ENCODE measurements at places on chromosomes 12 and 14.

DNA sequence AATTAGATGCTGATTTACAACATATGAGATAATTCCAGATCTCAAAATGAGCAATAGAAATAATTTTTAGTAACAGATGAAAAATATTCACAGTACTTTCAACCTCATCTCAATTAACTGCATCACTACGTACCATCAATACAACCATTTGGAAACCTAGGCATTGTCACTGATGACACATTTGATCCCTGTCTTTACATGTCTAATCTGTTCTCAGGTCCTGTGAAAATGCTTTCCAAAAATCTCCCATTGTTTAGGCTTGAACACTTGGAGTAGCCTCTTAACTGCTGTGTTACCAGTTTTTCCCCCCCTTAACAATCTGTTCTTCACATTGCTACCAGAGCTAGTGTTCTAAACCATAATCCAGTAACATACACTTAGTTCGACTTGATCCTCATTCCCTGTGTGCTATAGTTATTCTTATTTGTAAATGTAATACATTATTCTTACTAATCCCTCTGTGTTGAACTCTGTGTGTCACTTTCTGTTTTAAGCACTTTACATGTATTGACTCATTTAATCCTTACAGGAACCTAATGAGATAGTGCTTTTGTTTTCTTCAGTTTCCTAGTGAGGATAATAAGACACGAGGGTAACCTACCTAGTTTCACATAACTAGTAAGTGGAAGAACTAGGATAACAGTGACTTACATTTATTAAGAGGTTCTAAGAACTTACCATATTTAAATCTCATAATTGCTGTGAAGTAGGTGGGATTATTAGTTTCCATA is 41.7 kb downstream of the LARP4 start:
- no peak for DNase-seq

GRCh38 chr12:115267891-115268290 is 583.9 kb upstream of the TBX3 start:
- DNase-seq: no peak

- no peak for DNase-seq
Measured at GRCh38 chr12:15688838-15689625, 100.2 kb downstream of the EPS8 start.

DNA sequence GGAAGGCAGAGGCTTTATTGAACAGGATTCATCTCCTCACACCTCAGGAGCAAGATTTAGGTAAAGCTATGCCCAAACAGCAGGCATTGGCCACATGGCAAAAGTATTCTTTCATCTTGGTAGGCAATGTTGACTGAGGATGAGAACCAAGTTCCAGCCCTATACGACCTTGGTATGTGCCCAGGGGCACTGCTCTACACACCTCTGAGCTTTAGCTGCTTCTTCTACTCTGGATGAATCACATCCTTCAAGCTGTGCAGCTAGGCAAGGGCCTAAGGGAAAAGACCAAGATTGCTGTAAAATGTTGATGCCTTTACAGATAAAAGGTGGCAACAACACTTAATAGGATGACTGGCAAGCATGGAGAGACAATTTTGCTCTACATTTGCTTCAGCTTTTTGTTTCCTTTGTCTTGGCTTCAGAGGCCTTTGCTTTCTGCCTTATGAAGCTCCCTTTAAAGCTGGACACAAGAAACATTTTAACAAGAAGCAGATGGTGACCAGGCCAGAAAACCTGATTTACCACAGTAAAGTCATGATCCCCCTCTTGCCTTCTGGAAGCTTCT is 183.3 kb upstream of the KITLG start:
- DNase-seq: no peak

- DNase-seq: no peak
Measured at GRCh38 chr12:57929092-57929830, 12.1 kb upstream of the ATP23 start.

DNA sequence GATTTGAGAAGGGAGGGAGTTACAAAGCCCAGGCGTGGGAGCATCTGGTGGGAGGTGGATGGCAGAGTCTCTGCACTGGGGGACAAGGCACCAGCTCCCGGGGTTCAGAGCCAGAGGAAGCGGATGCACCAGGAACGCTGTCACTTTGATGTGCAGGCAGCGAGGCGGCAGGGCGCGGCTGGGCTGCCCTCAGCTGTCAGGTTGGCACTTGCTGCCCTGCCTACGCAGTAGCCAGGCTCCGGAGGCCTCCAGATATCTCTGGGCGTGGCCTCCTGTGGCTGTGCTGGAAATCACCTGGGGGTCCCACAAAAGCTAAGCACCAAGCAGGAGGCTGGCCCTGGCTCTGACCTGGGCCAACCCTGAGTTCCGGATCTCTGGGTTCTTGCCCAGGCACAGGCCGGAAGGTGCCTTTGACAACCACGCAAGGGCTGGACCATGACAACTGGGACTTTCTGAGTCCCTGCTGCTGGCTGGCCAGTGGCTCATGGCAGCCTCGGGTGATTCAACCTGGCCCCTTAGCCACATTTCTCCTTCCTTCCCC is 62.1 kb upstream of the MAP1LC3B2 start:
- DNase-seq: no peak

DNA sequence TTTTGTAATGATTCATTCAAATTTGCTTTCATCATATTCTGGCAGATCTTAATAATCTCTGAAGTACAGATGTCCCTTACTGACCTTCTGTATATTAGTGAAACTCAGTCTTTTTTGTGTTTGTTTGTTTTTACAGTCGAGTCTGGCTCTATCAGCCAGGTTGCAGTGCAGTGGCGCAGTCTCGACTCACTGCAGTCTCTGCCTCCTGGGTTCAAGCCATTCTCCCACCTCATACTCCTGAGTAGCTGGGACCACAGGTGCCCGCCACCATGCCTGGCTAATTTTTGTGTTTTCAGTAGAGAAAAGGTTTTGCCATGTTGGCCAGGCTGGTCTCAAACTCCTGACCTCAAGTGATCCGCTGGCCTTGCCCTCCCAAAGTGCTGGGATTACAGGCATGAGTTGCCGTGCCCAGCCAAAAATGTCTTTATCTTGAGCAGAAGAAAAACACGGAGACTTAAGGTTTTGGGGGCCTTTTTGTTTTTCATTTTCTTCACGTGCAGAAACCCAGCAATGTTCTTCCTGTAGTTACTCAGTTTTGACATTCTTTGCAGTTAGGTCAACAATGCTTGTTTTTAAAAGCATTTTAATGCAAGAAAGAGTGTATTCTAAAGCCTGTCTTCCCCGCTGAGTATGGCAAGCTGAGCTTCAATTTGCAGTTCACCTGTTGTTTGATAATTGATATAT is 79.5 kb downstream of the FAR2 start:
- DNase-seq: no peak

DNA sequence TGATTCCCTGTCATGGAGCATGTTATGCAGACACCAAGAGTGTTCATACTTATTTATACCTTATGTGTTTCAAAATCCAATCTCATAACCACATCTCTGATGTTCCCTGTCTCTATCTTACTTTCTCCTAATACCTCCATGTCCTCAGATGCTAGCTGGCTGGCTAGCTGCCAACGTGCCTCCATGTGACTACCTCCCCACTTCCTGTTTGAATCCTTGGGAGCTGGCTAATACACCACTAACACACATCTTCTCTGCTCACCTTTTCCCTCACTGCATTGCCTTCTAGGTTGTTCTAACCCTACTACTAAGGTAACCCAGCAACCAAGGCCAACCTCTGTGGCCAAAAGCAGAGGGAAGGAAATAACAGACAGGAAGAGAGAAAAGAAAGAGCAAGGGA is 27.3 kb downstream of the TTC5 start:
- DNase-seq: no peak

DNA sequence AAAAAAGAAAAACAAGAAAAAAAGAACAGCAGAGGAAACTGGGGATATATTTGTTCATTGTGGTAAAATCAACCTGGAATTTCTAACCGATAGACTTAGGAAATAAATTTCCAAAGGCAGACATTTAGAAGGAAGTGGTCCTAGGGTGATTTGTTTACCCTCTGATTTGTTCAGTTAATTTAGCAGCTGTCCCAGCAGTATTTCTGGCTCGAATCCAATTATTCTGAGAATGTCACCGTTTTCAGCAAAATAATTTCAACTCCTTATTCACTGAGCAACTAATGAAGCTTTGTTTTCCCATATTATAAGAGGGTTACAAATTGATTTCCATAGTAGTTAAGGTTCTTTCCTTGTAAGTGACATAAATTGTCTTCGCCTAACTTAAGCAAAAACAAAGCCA is 285.2 kb upstream of the SYT10 start:
- no peak for DNase-seq

DNA sequence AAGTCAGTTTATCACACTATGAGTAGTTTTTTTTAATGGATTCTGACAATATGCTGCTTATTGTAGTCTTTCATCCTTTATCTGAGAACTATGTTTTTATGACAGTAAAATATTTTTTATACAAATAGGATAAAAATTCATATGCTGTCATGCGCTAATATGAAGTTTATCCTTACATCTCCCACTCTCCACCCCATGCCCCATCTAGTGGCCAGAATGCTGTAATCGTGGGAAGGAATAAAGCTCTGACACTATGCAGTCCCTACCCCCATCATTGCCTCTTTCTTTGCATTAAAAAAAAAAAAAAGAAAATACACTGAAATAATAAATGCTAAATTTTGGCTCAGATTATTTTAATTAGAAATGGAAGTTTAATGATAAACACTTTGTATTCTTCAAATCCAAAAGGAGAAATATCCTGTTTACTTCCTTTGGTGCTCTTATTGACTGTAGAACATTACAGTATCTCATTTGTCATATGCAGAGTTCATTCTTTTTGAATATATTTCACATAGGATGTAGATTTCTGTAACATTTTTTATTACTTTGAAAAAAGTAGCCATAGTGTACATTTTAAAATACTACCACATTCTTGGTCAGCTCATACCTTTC is 145.9 kb upstream of the SLCO1C1 start:
- no peak for DNase-seq

DNA sequence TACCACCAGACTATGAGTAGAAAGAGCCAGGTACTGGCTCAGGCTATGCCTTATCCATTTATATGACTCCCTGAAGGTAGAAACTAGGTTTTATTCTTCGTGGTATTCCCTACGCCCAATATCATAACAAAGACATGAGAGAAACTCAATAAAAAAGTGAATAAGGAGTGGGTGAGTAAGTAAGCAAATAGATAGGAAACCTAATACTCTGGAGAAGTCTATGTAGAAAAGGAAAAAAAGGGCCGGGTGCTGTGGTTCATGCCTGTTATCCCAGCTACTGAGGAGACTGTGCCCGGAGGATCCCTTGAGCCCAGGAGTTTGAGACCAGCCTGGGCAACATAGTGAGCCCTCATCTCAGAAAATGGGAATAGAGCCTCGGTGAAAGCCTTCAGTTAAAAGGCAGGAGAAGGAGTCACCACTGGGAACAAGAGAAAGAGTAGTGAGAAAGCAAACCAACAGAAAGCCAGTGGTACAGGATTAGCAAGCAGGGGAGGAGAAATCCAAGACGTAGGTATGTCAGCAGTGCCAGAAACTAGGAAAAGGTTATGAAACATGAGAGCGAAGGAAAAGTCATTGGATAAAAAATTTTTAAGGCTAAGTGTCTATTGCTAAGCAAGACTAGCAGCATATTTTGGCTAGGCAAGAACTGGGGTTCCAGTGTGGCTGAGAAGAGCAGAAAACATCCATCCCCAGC is 6.0 kb upstream of the OR6J1 start:
- DNase-seq: no peak

GRCh38 chr12:21659383-21659782 is 1.7 kb upstream of the LDHB start:
- DNase-seq: no peak

DNA sequence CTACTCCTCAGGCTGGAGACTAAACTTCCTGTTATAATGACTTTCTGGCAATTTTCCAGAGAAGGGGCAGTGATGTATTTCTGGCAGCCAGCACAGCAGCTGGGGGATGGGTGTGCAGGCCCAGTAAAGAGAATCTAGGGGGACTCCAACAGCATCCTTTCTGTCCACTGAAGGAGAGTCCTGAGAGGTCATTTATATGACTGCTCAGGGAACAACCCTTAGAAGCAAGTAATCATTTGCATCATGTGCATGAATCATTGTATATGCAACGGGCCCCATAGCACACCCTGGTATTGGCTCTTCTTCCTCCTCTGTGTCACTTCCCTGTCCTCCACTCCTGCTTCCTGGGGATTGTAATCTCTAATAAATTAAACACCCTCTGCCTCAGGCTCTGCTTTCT is 493.8 kb downstream of the RPS29 start:
- no peak for DNase-seq

GRCh38 chr12:57838594-57839302 is 7.8 kb downstream of the CTDSP2 start:
- DNase-seq: no peak

- no peak for DNase-seq
Measured at GRCh38 chr14:90054803-90055202, 7.0 kb upstream of the KCNK13 start.

- DNase-seq: peak; percentile 94
Measured at GRCh38 chr12:401235-402028, at the start of gene CCDC77. TSS of gene CCDC77 (plus strand) at chr12:401644. CDS start at chr12:409384, 7,740 bp downstream.

Measured in upper lobe of left lung (tissue), 6 donors.